Epithelial cell of proximal tubule (primary cell): ENCODE measurements at places on chromosomes 7 and 10. TPM values are rescaled to one million over a fixed set of nuclear protein-coding genes. Genes with fewer than 3 reads are reported as not detected.

DNA sequence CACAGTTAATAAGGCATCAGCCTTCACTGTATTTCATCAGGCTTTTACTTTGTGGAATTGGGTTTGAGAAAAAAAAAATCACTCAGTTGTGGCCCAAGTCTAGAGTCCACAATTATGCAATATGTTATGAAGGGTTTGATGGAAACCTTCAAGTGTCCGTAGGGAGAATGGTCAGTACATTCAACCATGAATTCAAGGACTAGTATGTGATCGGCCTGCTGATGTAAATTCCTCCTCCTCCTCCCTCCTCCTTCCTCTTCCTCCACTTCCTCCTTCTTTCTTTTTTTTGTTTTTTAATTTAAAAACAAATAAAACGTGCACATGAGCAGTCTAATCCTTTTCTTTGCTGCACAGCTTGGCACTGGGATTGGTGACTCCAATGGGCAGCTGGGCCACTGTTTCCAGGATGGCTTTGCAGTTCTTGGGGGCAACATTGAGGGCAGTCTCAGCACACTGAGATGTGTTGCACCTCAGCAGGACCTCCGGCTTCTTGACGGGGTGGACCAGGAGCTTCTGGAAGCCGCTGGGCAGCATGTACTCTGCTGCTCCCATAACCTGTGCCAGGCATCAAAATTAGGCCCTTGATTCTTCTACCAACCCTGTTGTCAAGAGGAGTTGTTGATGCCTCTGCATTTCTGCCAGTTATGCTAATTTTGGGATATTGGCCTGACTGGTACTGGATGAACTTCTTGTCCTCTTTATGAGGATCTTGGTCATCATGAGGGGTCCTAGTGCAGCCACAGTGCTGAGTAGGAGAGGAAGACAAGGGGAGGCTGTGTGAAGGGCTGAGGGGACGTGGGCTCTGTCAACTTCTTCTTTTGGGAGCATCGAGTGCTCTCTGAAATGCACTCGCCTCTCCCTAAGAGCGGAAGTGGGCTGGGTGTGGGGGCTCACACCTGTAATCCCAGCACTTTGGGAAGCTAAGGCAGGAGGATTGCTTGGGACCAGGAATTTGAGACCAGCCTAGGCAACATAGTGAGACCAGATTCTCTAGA is 9.3 kb upstream of the IL2RA start:
- no peak for DNase-seq

GRCh38 chr7:22193450-22193983 is 163.4 kb downstream of the RAPGEF5 start:
- no peak for DNase-seq

DNA sequence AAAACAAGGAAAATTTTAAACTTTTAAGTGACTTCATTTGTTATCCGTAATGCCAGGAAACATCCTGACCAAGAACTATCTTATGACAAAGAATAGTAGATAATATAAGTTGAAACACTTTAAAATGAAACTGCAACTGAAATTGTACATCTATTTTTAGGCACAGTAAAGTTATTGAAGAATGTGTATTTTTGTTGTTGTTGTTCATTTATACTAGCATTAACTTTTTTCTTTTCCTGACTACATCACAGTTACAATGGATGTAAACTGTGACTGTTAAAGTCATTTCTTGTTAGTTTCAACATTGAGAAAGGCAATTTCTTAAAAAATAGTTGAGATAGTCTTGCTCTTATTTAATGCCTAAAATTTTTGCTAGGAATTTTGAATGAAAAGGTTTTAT is 2.6 kb downstream of the CPED1 start:
- DNase-seq, result no peak

Gene UCN3
- total RNA-seq, result not detected in 2 replicates

Gene CYP2C19
- not detected in 2 replicates for total RNA-seq
